Lower lobe of right lung (tissue), 2 donors: ENCODE measurements at places on chromosomes 7 and 10.

- no peaks in the 10 kb centered on the region for H3K36me3 ChIP-seq
- no peak overlapping the region for H3K27ac ChIP-seq
- no peaks in the 10 kb centered on the region for H3K27me3 ChIP-seq
These were observed 905.5 kb downstream of the CNTNAP2 start for GRCh38 chr7:147022056-147022455.

DNA sequence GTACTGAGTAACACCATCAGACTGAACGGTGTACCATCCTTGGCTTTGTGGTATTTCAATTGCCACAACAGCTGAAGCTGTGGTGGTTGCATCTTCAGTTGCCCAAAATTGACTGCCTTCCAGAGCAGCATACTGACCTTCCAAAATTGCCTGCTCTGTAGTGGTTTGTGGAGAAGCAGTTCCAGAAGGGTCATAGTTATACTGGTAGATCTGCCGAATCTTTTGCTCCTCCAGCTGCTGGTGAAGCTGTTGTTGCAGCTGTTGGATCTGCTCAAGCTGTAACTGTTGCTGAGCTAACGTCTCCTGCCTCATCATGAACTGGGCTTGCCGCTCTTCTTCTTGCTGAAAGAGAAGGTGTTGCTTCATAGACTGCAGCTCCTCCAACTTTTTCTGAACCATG is 212.2 kb downstream of the PCLO start:
- H3K4me3 ChIP-seq: no peak overlapping the region
- H3K36me3 ChIP-seq: no peaks in the 10 kb centered on the region
- no peaks in the 10 kb centered on the region for H3K27me3 ChIP-seq
- no peak overlapping the region for H3K27ac ChIP-seq

DNA sequence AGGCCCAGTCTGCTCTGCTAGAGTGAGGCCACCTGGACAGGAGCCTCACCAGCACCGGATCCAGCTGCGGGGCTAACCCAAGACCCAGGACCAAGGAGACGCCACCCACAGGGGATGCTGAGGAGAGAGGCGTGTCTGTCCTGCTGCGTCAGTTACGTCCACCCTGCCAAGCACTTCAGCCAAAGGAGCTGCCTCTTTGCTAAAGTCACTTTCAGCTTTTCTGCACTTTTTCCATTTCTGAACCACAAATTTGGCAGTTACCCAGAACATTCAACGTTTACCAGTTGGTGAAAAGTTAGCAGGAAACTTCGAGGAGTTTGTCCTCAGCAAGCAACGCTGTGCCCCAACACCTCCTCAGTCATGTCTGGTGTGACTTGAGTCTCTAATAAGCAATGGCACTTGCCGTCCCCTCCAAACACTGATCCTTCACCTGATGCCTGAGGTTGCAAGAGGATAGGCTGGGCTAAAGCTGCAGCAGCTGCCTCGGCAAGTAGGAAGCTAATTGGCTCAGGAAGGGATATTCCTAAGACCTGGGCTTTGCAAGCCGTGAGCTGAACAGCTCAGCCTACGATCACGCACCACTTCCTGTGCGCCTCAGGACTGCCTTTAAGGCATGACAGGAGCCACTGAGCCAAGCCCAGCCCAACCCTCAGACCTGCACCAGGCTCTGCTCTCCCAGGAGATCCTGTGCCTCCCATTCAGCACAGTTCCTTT is 40.1 kb downstream of the KCNH2 start:
- no peaks in the 10 kb centered on the region for H3K36me3 ChIP-seq
- DNase-seq: peak; percentile 41
- H3K4me1 ChIP-seq: peaks cover 13% of the 10 kb centered on the region
- H3K27ac ChIP-seq: no peak overlapping the region
- no peak overlapping the region for H3K4me3 ChIP-seq

DNA sequence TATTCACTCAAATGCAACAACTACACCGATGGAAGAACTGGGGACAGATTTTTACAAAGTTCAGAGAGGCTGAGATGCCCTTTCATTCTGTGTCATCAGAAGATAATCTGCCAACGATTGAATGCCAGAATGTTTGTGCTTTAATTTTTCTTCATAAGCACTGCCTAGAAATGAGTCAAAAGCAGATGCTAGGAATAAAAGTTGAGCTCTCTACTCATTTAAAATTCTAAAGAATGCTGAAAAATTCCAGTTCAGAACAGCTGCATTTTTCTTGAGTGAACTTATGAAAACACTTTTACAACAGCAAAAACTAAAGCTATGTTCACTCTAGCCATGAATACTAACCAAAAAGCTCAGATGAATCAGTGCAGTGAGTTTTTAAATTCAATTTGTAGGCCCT is 22.3 kb upstream of the FAM133B start:
- H3K36me3 ChIP-seq: peaks cover 21% of the 10 kb centered on the region
- DNase-seq: no peak
- H3K4me3 ChIP-seq: no peak overlapping the region
- no peaks in the 10 kb centered on the region for H3K27me3 ChIP-seq
- no peak overlapping the region for H3K27ac ChIP-seq
- no peaks in the 10 kb centered on the region for H3K4me1 ChIP-seq

- H3K27me3 ChIP-seq: no peaks in the 10 kb centered on the region
- no peak overlapping the region for H3K27ac ChIP-seq
- no peaks in the 10 kb centered on the region for H3K36me3 ChIP-seq
- no peak for DNase-seq
- no peaks in the 10 kb centered on the region for H3K4me1 ChIP-seq
These were observed 32.0 kb downstream of the CPXM2 start for GRCh38 chr10:123859653-123860050.

DNA sequence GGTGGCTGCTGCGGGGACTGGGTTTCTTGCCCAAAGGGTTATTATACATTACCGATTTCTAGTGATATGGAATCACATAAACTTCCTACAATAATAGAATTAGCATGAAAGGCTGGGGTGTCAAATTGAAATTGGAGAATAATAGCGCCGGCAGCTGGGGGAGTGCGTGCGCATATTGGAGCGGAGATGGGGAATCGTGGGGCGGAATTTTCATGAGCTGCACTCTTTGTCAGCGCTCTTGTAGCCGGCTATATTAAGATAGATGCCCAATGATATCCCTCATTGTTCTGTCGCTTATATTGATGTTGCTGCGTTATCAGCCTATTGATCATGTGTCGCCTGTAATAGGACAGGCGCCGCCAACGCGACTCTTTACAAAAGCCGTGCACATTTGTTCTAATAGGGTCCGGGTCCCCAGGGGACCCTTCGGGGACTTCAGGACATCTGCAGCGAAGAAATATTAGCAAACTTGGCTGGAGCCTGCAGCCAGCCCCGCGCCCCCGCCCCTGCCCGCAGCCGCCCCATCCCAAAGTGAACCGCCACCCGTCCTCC is 5.1 kb downstream of the UNCX start:
- H3K4me1 ChIP-seq: peaks cover 6% of the 10 kb centered on the region
- H3K4me3 ChIP-seq: no peak overlapping the region
- peaks cover 91% of the 10 kb centered on the region for H3K27me3 ChIP-seq
- DNase-seq: no peak
- no peak overlapping the region for H3K27ac ChIP-seq

DNA sequence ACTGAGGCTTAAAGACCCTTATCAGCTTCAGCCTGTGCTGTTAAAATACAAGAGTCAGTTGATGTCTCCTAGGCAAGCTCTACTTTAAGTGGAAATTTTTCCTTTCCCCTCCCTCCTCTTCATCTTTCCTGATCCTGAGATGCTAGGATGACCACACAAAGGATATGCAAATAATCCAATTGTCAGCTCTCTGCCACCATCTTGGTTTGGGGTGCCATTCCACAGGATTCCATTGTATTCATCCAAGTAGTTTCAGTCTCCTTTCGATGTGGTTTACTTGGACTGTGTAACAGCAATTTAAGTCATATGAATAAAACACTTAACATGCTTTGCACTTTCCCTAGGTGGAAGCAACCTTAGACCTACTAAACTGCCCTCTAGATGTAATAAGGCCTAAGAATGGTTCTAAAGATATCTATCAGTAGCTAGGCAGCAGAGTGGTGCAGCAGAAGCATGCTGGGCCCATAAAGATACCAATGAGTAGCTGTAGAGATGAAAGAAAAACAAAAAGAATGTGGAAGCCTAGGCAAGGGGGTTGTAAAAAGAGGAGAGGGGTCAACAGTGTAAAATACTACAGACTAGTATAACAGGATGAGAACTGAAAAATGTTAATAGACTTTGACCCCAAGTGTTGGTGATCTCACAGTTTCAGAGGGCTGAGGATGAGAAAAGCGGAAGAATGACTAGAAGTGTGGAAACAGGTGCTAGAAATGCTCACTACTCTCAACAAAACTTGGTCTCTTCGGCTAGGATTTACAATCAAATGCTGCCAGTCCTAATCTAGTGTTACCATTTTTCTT is 2.4 kb upstream of the CFAP69 start:
- H3K36me3 ChIP-seq: no peaks in the 10 kb centered on the region
- H3K27ac ChIP-seq: no peak overlapping the region
- peaks cover 15% of the 10 kb centered on the region for H3K4me1 ChIP-seq
- no peak overlapping the region for H3K4me3 ChIP-seq

DNA sequence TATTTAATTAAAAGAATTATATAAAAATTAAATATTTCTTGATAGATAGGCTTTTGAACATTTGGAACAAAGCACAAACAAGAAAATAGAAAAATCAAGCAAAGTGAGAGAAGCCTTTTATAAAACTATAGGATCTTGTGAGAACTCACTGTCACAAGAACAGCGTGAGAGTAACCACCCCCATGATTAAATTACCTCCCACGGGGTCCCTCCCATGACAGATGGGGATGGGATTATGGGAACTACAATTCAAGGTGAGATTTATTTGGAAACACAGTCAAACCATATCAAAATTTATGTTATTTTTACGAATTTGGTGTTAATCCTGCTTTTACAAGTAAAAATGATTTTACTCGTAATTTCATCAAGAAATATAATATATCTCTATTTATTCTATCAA is 1136.1 kb upstream of the POT1 start:
- H3K36me3 ChIP-seq: no peaks in the 10 kb centered on the region
- H3K4me1 ChIP-seq: no peaks in the 10 kb centered on the region

- H3K4me1 ChIP-seq: peaks cover 8% of the 10 kb centered on the region
- no peaks in the 10 kb centered on the region for H3K27me3 ChIP-seq
- no peak for DNase-seq
- no peak overlapping the region for H3K27ac ChIP-seq
- no peak overlapping the region for H3K4me3 ChIP-seq
These were observed 61.1 kb upstream of the IL6 start for GRCh38 chr7:22665923-22666322.

DNA sequence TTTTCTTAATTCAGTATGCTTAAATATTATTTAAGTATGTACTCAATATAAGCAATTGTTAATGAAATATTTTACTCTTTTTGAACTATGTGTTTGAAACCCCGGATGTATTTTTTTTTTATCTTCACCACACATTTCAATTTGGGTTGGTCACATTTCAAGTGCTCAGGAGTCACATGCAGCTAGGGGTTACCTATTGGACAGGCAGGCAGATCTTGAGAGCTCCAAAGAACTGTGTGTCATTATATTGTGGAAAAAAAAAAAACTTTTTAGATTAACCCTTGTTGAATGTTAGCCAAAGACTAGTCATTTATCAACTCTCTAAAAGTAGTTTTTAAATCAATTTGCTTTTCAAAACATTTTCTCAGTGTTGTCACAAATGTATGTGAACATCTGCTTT is 37.2 kb downstream of the IKZF1 start:
- no peak for DNase-seq
- no peak overlapping the region for H3K27ac ChIP-seq
- no peaks in the 10 kb centered on the region for H3K27me3 ChIP-seq
- H3K4me3 ChIP-seq: no peak overlapping the region

DNA sequence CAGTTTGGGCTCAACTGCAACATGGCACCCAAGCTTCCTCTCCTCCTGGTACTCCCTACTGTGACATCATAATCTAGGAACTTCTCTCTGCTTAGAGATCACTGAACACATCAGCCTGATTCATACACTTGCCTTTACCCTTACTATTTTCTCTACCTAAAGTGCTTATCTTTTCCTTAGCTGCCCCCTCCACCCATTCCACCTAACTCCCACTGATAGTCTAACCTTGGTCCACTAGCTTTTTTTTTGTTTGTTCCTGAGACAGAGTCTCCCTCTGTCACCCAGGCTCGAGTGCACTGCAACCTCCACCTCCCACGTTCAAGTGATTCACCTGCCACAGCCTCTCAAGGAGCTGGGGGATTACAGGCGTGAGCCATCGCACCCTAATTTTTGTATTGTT is 15.9 kb downstream of the CUL2 start:
- H3K27me3 ChIP-seq: no peaks in the 10 kb centered on the region
- DNase-seq: no peak
- H3K36me3 ChIP-seq: peaks cover 30% of the 10 kb centered on the region
- no peaks in the 10 kb centered on the region for H3K4me1 ChIP-seq

DNA sequence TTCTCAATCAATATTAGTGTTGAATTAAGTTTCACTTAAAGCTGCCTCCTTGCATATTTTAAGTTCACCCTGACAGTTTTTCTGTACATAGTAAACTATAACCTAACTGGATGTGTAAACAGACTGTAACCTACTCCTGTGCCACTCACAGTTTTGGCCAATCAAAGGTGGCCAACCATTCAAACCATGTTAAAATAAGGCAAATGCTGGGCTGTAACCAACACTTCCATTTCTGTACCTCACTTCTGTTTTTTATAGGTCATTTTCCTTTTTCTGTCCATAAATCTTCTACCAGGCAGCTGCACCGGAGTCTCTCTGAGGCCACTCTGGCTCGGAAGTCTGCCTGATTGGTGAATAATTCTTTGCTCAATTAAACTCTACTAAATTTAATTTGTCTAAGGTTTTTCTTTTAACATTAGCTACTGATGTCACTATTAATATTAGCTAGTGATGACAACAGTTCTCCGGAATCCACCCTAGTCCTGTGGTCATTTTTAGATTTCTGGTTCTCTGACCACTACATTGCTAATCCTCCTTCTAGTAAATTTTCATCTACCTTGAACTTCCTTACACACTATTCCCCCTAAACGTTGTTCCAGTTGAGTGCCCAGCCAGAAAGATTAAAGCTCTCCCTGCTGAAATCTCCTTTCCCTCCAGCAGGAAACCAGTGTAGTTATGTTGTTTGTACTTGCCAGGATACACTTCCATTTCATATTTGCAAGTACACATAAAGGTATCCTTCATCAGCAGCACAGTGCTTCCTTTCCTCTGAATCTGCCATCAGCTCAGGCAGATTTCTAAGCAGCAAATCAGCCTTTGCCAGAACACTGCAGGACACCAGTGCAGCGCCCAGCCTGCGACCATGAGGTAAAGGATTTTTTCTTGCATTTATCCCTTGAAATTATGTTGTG is 18.6 kb upstream of the IFIT2 start:
- H3K36me3 ChIP-seq: no peaks in the 10 kb centered on the region
- H3K27me3 ChIP-seq: no peaks in the 10 kb centered on the region
- H3K4me1 ChIP-seq: peaks cover 31% of the 10 kb centered on the region
- no peak for DNase-seq
- peak overlapping the region; percentile 51 for H3K27ac ChIP-seq

GRCh38 chr7:81256991-81257390 is 338.1 kb upstream of the SEMA3C start:
- DNase-seq: no peak
- no peak overlapping the region for H3K27ac ChIP-seq
- no peaks in the 10 kb centered on the region for H3K4me1 ChIP-seq
- H3K27me3 ChIP-seq: no peaks in the 10 kb centered on the region
- no peak overlapping the region for H3K4me3 ChIP-seq

- no peak overlapping the region for H3K27ac ChIP-seq
- no peaks in the 10 kb centered on the region for H3K36me3 ChIP-seq
- DNase-seq: no peak
These were observed 46.8 kb downstream of the ADAM12 start for GRCh38 chr10:126341491-126341890.

- H3K27ac ChIP-seq: peak overlapping the region; percentile 77
- no peaks in the 10 kb centered on the region for H3K36me3 ChIP-seq
- H3K27me3 ChIP-seq: no peaks in the 10 kb centered on the region
- H3K4me1 ChIP-seq: peaks cover 19% of the 10 kb centered on the region
These were observed 377 bp upstream of the POLR1F start for GRCh38 chr7:19709249-19709578.
